ENCODE measurements at places on chromosomes 12 and 14.

DNA sequence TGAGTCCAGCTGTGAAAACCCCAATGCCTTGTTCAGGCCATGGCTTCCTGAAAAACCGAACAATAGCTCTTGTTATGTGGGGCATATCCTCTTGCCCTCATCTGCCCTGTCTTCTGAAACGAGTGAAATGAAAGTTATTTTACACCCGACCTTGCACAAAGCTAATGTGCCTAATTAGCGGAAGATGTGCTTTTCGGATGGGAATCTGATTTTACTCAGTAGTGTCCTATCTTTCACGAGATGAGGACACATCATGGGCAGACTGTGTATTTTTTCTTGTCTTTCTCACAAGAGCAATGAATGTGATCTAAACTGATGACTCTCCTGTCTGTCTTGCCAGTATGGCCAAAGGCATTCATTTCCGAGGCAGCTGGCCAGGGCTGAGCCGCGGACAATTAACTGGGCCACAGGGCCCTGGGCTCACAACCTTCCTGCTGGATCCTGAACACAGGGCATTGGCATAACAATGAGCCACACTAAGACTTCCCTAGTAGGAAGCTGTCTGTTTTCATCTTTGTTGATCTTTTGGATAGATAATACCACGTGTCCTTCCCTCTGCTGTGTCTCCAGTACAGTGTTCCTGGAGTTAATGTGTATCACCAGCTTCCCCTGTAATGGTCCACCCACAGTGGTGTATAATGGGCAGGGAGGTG is 86.0 kb upstream of the HIF1A start:
- peak; percentile 46 for DNase-seq

- peak; percentile 30 for DNase-seq
Measured at GRCh38 chr12:121626853-121627640, 717 bp downstream of the ORAI1 start.

DNA sequence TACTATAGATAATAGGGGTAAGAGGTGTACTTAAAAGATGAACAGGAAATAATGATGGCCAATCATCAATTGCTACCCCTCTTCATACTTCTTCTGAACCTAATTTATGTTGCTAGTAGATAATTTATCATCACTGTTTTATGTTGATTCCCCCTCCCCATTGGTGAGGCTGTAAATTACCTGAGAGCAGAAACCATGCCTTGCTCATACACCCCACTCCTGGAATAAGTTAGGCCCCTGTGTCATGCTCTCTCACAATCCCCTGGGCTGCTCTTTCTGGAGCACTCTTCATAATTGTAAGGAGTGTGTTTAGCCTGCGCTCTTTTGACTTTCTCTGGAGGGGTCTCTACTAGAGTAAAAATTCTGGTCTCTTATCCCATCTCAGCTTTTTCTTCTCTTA is 180.7 kb downstream of the PAH start:
- DNase-seq, result no peak

DNA sequence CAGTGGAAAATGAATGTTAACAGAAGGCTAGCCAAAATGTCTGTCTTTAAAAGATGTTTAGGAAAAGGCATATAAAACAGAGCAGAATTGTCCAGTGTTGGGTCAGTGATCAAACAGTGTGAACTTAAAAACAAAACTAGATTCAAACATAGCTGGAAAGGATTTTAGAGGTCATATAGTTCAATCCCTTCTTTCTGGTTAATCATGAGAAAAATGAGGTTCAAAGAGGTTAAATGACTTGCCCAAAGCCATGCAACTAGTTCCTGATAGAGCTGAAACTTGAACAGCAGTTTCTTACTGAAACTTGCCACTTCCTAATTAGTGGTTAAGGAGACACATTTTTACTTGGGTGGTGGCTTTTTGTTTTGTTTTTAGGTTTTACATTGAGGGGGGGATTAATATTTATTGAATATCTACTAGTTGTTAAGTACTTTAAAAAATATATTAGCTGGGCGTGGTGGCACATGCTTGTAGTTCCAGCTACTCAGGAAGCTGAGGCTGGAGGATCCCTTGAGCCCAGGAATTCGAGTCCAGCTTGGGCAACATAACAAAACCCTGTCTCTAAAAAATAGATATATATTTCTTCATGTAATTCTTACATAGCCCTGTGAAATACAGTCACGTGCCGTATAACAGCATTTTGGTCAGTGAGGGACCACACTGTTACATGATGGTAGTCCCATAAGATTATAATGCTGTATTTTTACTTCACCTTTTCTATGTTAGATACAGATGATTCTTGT is 20.4 kb downstream of the ACVR1B start:
- no peak for DNase-seq

DNA sequence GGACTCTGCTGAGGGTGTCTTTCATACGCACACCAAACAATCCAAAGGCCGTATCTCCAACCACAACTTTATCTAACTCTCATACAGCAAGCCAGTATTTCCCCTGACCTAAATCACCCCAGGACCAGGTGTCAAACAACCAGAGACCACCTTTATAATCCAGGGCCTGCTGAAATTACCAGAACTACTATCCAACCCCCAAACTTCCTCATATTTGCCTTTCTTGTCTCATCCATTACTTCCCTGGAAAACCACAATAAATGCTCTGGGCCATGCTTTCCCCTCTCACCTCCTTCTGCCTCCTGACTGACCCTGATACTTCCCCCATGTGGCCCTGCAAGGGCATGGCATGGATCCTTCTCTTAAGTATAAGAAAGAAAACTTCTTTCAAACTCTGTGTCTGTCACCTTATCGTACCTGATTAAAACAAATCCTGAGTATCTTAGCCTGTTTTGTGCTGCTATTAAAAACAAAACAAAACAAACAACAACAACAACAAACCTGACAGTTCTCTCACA is 44.7 kb upstream of the CRACR2A start:
- no peak for DNase-seq

DNA sequence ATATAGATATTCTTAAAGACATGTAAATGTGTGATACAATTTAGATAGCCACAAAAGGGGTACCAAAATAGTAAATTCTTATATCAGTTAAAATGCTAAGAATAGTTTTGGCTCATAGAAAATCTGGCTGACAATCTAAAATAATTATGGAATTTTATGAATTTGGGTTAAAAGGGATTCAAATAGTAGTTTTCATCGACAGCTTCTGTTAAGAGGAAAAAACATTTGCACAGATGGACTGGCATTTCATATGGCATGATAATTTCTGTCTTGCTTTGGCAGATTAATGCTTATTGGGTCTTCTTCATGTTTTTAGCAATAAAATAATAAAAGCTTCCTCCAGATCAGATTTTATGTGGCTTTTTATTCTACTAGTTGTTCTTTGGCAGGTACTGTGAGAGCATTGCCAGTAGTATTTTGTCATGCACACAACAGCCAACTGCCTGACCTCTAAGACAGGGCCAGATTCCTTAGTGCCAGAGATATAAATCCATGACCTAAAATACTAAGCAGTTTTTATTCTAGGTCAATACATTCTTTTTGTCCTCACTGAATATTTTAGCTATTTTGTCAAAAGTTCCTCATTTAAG is 9.1 kb downstream of the ABCD2 start:
- DNase-seq, result no peak

- DNase-seq, result no peak
Measured at GRCh38 chr12:109228664-109229063, 80.4 kb downstream of the FOXN4 start.

- DNase-seq, result no peak
Measured at GRCh38 chr12:47707905-47708543, 2.2 kb upstream of the RPAP3 start.

- DNase-seq, result no peak
Measured at GRCh38 chr14:73782623-73783022, 68.4 kb upstream of the PNMA1 start.

- DNase-seq, result no peak
Measured at GRCh38 chr12:8667270-8667669, 4.6 kb upstream of the MFAP5 start.

DNA sequence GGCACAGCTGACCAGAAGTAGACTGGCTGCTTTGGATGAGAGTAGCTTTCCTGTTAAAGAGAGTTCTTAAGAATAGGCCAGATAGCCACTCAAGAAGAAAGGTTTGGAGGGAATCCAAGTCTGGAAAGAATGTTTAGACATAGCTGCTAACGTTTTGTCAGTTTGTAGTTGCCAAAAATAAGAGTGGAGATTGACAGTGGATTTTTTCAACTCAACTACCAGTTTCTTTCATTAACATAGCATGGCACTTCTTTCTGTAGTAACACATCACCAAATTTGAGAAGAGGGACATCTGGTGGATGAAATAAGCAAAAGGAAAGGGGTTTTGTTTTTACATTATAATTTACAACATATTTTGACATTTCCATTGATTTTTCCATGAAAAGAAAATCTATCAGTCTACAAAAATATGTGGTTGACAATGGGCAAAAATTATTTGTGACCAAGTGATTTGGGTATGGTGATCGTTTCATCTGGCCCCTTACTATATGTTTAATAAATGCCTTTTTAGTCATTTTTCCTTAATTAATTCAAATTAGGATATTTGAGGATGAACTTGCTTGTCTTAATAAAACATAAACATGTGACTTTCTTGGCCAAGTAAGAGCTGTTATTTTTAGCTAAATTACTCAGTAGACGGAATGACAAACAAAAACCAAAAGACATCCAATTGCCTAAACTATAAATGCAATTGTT is 71.1 kb downstream of the PTPRR start:
- peak; percentile 44 for DNase-seq

DNA sequence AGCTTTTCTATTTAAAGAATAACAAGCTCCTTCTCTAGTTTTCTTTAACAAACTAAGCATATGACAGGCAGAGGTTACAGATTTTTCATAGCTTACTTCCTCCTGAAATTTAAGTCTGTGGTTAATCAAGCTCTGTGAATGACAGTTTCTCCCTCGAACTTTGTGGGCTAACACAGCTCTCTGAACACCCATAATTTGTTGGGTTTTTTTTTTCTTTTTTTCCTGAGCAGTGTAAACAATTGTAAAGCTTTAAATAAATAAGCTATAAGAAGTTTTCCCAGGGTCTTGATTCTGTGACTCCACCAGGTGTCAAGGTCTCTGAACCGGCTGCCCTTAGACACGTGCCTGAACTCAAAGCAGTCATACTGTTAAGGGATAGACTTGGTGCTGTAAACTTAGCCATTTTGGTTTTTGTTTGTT is 128.1 kb upstream of the AMIGO2 start:
- DNase-seq, result no peak

DNA sequence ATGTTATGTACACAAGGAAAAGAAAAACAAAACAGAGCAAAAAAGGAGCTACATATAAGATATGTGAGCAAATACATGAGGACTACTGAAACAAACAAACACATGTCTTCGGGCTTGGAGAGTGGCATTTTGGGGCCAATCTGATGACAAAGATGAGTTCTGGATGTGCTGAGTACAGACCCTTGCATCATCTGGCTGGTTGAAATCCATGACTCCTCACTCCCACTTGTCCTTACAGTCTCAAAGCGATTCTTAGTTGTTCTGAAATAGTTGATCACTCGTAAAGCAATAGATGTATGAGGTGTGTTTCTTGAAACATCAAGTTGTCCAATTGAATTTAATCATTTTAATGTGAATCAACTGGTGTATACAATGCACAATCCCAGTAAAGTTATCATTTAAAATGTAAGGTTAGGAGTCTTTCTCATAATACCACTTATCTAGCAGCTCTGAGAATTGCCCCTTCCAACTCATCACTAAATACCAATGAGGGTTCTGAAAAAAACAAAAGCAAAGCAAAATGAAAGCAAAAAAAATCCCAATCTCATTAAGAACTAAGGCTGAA is 136.9 kb downstream of the ITPR2 start:
- no peak for DNase-seq

DNA sequence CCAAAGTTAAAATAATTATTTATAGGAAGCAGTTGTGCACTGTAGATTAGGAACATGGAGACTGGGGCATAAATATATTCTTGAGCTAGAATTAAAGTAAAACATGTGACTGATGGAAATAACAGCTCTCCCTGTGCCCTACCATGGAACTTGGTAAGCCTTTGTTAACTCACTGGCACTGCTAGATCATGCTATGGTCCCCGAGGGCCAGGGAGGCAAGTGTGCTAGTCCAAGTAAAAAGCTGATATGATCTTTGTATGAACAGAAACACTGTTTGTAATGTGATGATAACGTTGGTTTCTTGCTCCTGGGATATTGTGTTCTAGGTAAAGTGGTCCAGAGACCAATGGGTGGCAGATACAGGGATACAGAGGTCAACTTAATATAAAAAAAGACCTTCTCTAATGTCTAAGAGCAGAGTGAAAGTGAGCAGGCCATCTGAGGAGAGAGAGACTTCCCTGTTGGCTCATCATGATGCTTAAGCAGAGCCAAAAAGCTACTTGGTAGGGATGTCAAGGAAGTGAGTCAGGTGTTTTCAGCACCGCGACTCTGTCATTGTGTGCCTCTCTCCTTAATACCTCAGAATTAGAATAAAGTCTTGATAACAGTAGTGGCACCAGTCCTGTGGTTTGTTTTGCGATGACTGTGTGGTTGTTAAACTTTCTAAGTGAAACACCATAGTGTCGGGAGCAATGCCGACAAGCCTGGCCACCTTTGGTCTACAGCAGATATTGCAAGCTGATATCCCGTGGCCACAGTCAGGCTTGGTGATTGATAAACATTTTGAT is 27.6 kb downstream of the BICD1 start:
- DNase-seq, result peak; percentile 12

DNA sequence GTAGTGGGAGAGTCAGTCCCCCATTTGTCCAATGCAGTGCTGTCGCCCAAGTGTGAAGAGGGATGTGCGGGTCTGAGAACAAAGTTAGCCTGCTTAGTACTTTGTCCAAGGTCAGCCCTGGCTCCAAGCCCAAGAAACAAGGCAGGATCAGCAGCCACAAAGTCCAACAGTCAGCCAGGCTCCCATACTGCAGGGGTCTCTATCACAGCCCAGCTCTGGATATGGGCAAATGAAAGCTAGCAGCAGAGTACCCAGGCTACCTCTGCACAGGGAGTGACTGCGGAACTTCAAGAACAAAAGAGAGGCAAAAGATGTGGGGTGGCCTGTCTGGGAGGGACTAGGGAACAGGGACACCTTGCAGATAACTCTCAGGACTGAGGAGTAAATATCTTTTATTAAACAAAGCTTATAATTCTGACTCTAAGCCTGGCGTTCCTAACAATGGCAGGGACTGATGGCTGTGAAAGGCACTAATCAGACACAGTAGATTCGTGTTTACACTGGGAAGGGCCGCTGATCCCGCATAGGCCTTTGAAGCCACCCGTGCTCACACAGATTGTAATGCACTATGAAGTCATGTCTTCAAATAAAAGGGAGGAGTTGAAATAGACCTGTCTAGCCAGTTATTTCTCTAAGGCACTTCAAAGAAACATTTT is 91.0 kb upstream of the EEA1 start:
- DNase-seq, result no peak

Measured in kidney glomerular epithelial cell (primary cell).